NCI-H1417 (cell line): ENCODE measurements at places on chromosomes 2 and 18.

GRCh38 chr2:8216397-8216796 is 465.5 kb upstream of the ID2 start:
- no peak for DNase-seq

GRCh38 chr2:188201639-188202038 is 90.0 kb upstream of the GULP1 start:
- DNase-seq: no peak

DNA sequence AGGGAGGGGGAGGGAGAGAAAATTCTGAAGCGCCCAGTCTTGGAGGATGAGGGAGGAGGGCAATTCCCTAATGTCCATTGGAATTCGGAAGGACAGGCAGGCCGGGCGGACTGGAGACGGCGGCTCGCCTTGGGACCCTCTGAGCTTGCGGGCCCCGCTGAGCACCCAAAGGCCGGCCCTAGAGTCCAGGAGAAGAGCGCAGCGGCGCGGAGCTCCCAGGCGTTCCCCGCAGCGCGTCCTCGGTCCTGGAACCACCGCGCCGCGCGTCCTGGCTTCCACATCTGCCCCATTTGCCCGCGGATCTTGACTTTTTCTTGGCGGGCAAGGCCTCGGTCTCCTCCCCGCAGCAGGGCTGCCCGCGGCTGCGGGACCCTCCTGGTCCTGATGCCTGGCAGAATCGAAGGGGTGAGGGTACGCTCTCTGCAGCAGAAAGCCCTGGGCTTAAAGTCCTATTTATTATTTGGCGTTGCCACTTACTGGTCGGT is 675 bp upstream of the MLPH start:
- no peak for DNase-seq

GRCh38 chr18:22817844-22818243 is 115.3 kb upstream of the RBBP8 start:
- DNase-seq: no peak

DNA sequence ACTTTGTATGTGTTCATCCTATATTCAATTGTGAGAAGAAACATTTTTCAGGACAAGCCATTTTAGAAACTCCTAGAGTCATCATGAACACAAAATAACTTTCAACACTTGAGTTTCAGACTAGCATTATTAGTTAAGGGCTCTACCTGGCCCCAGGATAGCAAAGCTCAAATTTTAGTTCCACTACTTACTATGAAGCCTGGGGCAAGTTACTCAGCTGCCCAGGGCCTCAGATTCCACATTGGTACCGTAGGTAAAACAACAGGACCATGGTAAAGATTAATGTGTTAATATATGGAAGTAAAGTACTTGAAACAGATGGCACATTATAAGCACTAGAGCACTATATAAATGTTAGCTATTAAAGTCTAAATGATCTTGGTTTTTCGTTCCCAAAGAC is 19.4 kb downstream of the MPPE1 start:
- DNase-seq: no peak

DNA sequence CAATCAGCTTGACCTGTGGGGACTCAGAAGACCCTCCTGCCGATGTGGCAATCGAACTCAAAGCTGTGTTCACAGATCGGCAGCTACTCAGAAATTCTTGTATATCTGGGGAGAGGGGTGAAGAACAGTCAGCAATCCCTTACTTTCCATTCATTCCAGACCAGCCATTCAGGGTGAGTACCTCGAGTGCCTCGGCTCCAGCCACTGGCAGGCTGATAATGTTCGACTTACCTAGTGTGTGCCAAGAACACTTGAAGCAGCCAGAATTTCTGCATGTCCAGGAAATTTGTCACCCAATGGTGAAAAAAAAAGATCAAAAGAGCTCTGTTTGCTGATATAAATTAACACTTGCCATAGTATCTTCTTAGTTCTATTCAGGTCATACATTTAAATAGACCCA is 2.3 kb downstream of the LGALSL start:
- DNase-seq: no peak

GRCh38 chr2:100247256-100248043 is 74.9 kb downstream of the LONRF2 start:
- no peak for DNase-seq

GRCh38 chr2:126686841-126687485 is 31.0 kb downstream of the GYPC start:
- DNase-seq: no peak

DNA sequence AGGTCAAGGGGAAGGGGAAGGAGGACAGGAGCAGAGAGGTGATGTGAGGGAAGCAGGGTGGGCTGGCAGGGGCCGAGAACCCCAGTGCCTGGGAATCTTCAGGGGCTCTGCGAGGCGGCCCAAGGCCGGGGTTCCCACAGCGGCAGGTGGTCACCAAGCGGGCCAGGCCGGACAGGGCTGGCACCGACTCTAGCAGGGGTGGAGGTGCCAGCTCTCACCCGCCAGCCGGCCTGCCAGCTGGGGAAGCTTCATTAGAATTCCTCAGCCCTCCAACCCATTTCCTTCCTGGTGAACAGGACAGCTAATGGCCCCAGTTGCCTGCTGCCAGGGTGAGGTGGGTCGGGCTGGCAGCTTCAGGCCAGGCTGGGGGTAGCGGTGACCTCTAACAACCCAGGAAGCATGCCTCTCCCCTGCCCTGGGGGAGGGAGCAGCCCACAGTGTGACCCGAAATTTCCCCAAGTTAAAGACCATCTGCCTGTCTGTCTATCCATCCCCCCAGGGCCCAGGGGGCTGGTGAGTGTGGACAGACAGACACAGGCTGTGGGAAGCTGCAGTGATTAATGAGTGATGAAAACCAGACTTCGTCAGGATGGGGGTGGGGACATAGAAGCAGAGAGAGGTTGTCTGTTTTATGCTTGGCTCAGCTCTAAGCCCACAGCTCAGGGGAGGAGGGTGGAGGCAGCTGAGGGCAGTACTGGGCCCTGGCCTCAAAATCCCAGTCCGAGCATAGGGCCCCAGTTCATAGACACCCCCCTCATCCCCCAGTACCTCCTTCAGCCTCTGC is 144.1 kb downstream of the ZFP36L2 start:
- no peak for DNase-seq

- no peak for DNase-seq
Observed at GRCh38 chr2:150212722-150213171, 274.7 kb downstream of the RND3 start.

DNA sequence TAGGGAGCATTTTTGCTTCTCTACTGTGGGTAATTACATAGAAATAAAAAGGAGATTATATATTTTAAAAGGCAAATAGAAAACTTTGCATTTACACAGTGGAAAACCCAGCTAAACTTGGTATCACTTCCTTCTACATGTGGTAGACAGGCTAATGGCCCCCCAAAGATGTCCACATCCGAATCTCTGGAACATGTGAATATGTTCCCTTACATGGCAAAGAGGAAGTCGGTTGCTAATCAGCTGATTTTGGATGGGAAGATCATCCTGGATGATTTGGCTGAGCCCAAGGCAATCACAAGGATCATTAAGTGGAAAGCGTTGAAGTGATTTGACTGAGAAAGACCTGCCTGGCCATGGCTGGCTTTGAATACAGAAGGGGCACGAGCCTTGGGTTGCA is 26.2 kb downstream of the CREG2 start:
- DNase-seq: no peak

GRCh38 chr2:99662761-99663341 is 173.0 kb upstream of the REV1 start:
- DNase-seq: no peak

GRCh38 chr2:228318218-228318617 is 136.7 kb upstream of the SPHKAP start:
- DNase-seq: peak; percentile 57

DNA sequence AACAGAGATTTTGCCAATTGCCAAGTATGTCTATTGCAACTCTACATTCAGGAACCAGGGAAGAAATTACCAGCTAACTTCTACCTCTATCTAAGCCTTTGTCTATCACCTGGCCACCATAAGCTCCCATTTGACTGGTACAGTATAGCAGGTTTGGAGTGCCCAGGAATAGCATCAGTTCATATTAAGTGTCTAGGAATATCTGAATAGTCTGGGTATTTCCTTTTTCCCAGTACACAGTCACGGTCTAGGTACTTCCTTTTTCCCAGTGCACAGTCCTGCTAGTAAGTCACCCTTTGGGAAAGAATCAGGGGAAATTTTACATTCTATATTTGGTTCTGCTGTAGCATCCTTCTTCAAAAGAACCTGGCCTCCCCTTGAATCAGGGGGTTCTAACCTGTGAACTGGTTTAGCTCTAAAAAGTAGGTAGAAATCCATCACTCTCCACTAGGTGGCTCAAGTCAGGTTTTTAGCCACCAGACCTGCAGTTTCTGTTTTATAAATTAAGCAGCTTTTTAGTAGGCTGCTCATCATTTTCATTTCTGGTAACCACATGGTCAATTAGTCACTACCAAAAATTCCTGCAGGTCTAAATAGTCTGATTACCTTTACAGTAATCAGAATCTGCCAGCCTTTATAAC is 49.3 kb upstream of the DNAJC10 start:
- no peak for DNase-seq

DNA sequence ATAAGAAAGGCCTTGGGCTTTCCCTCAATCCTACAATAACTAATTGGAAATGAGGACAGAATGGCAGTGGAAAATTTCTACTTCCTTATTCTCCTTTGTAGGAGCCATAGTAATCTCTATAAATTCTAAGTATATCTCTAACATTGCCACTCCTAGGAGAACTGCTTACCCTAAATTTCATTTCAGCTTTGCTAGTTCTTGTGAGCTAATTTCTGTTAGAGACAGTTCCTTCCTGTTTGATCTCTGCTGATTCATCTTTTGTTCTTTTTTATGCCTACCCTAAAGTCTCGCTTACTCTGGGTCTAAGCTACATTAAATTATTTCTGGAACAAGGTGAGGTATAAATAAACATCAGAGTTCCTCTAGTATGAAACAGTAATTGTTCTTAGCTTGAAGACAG is 25.7 kb downstream of the ABHD3 start:
- no peak for DNase-seq

GRCh38 chr18:76570856-76571255 is 75.8 kb upstream of the ZNF516 start:
- no peak for DNase-seq

DNA sequence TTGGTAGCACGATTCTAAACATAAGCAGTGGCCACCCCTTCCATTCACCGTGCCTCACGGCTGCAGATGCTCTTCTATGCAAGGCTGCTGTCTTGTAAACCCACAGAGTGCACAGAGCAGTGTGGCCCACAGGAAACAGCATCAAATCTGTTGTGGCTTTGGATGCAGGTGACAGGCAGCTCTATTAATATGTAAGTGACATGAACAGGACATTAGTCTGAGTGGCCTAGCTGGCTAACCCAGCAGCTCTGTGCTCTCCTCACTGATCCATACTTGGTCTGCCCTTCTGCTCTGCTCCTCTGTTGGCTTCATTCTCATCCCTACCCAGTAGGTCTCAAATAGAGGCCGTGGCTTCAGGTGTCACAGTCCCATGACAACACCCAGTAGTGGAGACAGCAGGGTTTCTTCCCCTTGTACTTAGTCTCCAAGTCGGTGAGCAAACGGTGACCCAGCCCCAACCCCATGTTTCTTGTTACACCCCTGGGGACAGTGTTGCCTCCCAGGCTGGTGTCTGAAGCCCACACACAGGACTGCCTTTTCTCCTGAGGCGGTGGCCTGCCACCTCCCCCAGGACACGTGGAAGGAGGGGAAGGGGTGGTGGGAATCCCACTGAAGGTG is 5.8 kb downstream of the SH3RF3 start:
- no peak for DNase-seq

DNA sequence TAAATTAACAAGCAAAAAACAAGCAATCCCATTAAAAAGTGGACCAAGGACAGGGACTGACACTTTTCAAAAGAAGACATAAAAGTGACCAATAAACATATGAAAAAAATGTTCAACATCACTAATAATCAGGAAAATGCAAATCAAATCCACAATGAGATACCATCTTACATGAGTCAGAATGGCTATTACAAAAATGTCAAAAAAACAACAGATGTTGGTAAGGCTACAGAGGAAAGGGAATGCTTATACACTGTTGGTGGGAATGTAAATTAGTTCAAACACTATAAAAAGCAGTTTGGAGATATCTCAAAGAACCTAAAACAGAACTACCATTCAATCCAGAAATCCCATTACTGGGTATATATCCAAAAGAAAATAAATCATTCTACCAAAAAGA is 78.2 kb downstream of the SUCLG1 start:
- no peak for DNase-seq

- no peak for DNase-seq
Observed at GRCh38 chr2:203583084-203583695, 48.1 kb upstream of the RAPH1 start.

DNA sequence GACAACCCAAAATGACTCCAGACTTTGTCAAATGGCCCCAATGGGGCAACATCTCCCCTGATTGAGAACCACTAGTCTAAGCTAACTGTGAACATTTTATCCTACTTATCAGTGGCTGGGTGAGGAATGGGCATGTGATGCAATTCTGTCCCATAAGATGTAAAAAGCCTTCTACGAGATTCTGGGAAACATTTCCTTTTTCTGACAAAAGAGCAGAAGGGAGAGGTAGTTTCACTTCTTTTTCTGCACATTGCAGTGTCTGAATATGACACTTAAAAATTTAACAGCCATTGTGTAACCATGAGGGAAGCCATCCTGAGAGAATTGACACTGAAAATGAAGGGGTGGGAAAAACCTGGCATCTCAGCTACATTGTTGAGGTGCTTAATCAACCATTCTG is 17.3 kb upstream of the MARCHF4 start:
- no peak for DNase-seq

GRCh38 chr2:233999182-233999581 is 51.3 kb upstream of the SPP2 start:
- DNase-seq: no peak

DNA sequence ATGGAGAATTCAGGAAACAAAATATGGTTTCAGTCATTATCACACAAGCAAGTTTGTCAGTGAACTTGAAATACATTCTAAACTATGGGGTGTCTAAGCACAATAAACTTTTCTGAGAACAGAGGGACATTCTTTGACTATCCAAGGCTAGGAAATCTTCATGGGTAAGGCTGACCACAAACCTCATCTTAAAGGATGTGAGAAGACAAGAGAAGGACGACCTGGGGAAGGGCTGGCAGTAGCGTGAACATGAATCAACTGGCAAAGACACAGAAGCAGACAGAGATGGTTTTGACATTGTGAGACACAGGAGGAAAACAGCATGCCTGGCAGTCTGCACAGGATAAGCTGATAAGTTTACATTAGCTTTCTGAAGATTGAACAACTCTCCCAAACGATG is 752.4 kb upstream of the SLC8A1 start:
- DNase-seq: no peak

- DNase-seq: no peak
Observed at GRCh38 chr2:105893011-105893995, 148.6 kb downstream of the NCK2 start.

DNA sequence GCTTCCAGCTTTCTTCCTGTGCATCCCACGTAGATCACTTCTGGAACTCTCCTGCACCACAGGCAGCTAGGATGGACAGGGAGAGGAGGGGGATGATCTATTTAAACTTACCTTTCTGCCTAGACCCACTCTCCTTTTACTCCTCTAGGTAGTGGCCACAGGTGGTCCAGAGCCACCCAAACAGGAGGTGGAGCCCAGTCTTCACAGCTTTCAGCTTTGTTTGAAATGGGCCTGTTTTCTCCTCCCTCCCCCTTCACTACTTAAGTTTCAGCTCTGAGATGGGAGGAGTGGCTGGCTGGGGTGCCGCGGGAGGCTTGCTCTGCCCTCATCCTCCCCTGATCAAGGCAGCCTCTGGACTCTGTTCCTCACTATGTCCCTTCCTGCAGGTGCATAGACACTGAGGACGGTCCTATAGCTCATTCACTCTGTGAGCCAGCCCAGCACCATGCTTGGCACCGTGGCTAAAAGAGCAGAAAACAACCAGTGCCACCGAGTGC is 12.6 kb upstream of the CELF4 start:
- no peak for DNase-seq

- no peak for DNase-seq
Observed at GRCh38 chr2:118430510-118431164, 342.4 kb downstream of the INSIG2 start.
